ENCODE measurements at places on chromosomes 7 and 10.
A peak's percentile ranks its signal among the peaks of the same experiment; 100 is the strongest.

- no peak for DNase-seq
Observed at GRCh38 chr10:33153968-33154327, 180.5 kb downstream of the NRP1 start.

GRCh38 chr7:111098011-111098925, 7.3 kb downstream of the LRRN3 start:
- peak; percentile 56 for DNase-seq

DNA sequence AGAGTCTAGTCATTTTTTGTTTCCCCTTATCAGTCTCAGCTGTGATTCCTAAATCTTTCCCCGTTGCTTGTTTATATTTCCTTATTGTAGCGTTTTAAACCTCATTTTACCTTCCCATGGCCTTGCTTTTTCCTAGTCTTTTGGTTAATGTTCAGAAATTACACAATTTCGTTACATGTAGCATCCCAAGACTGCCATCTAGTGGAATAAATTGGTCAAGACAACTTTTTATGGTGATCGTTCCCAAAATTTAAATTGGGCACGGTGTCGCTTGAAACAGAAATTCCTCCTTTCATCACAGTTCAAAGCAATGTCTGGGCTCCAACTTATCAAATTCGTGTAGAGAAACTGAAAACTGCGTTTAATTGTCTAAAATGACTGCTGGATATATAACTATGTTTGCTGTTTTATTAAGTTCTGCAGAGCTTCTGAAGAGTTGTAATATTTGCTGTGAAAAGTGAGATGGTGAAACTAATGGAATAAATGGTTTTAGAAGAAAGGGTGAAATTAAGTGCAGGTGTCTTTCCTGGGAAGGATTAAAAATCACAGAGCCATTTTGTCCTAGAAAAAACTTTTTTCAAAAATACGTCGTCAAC, 370.2 kb downstream of the PHF14 start:
- DNase-seq = peak; percentile 77

DNA sequence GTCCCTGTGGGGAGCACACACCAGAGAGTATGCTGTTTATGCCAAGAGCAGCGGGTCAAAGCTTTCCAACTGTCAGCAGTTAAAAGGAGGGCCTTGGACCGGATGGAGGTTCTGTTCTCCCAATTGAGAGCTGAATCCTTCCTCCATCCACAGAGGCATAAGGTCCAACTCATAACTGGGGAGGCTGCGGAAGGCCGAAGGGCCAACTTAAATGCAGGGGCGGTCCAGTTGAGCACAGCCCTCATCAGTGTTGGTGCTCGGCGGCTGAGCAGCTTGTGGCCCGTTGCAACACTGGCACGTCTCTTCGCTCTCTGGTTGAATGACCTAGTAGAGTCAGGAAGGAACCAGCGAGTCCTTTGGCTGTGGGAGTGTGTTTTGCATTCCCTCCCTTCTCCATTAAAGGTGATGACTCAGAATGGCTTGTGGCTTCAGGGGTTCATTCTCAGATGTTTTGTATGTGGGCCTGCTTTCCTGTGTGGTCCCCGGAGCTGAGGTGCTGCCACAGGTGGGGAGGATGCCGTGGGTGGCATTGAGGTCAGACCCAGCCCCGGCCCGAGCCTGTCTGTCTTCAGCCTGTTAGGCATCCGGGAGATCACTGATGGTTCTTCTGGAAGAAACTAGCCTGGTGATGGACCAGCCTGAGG, 44.8 kb upstream of the DMBT1 start:
- DNase-seq = no peak

GRCh38 chr7:82164813-82165212, 278.8 kb downstream of the CACNA2D1 start:
- no peak for DNase-seq

- no peak for DNase-seq
Observed at GRCh38 chr7:56493704-56494450, 377.7 kb upstream of the NUPR2 start.

GRCh38 chr7:85160223-85160622, 26.6 kb downstream of the SEMA3D start:
- DNase-seq = peak; percentile 72

DNA sequence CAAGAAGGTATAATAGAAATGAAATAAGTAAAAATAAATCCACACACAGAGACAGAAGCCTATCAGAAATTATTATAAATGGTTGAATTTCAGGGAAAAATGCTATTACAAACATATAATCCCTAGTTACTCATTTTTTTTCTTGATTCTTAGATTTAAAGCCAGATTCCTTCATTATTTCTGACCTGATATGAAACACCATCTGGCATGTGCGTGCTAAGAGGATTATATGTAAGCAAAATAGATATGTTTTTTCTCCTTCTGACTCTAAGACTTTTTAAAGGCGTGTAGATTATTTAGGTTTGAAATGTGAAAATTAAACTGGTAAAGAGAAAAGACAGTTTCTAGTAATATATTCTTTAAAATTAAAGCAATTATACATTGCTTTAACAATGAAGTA, 236.7 kb upstream of the ETV1 start:
- no peak for DNase-seq

GRCh38 chr10:91724933-91725332, 73.3 kb upstream of the TNKS2 start:
- no peak for DNase-seq

- no peak for DNase-seq
Observed at GRCh38 chr10:132755166-132755711, 30.7 kb downstream of the NKX6-2 start.

GRCh38 chr7:71787513-71787912, 624.6 kb downstream of the CALN1 start:
- no peak for DNase-seq

DNA sequence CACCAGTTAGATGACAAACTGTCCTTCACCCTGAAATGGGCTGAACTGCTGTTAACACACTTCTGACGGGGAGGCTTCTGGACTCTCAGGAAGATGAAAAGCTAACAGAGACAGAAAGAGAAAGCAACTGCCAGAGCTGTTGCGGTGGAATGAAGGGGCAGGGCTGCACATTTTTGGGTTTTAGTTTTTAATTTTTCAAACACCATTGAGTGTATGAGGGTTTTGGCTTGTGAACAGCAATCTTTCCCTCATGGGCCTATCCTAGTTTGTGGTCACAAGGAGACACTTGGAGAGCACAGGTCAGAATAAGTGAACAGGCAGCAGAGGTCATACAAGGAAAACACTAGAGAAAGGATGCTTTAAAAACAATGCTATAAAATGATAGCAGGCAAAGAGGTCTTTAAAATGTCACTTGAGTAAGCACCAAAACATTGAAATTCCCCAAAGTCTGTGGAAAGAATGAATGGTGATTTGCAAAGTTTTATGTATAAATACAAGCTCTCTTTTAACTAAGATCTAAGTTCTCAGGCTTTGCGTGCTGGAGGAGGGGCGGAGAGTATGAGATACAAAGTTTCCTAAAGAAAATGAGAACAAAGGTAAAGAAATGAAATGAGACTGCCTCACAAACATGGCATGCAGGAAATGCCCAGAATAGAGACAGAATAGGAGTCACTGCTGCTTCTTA, 101.4 kb upstream of the GLI3 start:
- DNase-seq = no peak

- DNase-seq = peak; percentile 36
Observed at GRCh38 chr10:11546581-11546980, 64.9 kb downstream of the USP6NL start.

DNA sequence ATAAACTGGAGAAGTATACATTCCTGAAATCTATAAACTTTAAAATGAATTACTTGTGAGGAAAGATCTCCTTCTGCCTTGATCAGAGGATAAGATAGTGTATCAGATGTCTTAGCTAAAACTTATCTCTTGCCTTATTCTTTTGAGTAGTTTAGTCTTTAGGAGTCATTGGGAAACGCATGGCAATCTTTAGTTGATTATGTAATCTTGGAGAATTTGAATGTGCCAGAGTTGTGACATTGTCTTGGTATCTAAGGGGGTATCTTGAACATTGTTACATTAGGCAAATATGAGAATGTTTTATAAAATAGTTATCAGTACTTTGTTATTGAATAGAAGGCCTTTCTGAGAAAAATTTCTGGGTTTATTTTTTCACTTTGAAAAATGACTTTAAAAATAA, 61.6 kb upstream of the ADRA2A start:
- peak; percentile 44 for DNase-seq

DNA sequence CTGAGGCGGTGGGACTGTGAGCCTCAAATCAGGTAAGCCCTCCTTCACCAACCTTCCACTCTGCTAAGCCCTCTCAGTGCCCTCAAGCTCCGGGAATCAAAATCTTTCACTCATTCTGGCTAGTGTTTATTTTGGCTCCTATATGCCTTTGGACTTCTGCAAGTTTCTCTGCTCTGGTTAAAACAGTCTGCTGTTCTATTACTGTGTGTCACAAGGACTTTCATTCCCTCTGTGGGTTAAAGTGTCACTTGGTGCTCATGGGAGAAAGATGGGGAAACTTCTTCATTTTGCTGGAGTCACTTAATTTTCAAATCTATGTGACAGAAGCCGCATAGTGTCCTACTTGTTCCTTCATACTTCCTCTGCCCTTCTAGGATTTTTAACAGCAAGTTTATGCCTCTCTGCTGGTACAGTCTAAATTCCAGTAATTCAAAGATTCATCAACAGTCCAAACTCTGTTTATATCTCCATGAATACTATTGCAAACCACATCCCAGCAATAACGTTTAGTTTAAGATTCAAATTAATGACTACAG, 61.3 kb downstream of the CD36 start:
- DNase-seq = peak; percentile 68

DNA sequence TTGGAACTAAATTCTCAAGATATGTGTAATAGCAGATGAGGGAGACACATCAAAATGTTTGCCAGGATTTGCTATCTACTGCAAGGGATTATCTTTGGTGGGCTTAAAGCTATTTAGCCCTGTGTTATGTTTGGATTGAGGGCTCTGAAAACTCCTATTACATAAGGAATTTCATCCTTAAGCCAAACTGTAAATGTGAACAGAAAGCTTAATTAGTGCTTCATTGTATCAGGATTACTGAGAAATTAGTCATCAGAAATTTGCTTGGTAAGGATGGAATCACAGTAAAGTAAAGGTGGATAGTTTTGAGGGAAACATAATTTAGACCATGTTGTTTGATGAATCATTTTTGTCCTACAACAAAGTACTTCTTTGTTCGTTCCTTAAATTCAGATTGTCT, 8.3 kb downstream of the ANKRD7 start:
- DNase-seq = no peak

GRCh38 chr7:107955394-107955793, 47.6 kb downstream of the LAMB1 start:
- DNase-seq = no peak

DNA sequence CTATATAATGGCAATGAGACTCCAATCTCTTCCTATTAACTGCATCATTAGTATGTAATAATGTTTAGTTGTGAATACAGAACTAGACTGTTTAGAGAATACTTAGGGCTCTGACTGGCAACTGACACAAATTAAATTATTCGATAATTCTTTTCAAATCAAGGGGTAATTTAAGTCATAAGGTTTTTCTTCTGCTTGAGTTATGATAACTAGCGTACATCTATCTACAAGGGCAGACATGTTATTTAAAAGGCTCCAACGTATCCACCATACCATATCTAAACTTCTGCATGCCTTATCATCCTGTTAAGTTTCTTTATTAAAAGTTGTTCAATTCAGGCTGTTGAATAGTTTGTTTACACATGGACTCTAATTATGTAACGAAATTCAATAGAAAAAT, 11.2 kb downstream of the SEMA3C start:
- DNase-seq = no peak

DNA sequence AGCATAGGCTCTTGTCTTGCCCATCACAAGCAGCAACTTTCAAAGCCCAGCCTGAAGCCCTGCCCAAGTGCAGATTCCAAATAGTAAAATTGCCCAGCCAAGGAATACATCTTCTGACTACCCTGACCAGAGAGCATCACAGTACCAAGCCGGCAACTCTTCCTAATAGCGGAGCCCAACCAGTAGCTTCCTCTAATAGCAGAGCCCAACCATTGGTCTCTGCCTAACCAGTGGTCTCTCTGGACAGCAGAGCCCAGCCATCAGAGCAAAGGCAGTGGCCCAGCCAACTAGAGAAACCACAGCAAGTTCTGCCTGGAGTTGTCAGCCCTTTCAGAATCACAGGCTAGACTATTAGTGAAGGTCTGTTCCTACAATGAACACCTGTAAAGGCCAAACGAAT, 285.6 kb downstream of the HGF start:
- DNase-seq = no peak

- no peak for DNase-seq
Observed at GRCh38 chr10:5603091-5603847, 63.1 kb downstream of the ASB13 start.

DNA sequence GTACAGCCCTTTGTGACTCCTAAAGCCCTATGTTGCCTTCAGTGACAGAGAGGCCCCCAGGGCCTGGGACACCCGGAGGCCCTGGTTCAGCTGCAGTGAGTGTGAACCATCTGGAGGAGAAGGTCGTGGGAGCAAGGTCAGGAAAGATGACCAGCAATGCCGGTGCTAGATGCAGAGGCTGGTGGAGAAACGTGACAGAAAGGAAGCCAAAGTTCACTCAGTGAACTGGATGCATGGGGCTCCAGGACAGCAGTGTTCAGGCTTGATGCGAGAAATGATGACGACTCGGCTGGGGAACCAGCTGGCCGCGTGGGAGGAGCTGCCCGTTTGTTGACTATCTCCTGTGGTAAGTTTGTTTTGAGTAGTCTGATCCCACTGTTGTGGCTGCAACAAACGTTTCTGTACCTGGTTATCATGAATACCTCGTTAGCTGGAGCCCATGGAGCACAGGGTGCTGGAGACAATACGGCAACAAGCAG, 54.1 kb upstream of the MKRN1 start:
- DNase-seq = no peak

GRCh38 chr7:111825046-111825445, 262.8 kb upstream of the IMMP2L start:
- no peak for DNase-seq

DNA sequence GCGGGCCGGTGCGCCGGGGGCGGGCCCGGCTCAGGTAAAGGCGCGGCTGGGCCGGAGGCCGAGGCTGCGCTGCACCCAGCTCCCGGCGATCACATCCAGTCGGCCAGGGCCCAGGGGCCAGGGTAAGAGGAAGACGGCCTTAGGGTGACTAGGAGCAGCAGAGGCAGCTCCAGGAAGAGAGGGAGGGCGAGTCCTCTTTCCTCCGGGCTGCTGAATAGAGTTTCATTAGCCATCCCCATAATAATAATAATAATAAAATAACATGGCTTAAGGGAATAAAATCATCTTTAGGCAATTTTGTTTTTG, 44.8 kb upstream of the CDK1 start:
- DNase-seq = peak; percentile 3

DNA sequence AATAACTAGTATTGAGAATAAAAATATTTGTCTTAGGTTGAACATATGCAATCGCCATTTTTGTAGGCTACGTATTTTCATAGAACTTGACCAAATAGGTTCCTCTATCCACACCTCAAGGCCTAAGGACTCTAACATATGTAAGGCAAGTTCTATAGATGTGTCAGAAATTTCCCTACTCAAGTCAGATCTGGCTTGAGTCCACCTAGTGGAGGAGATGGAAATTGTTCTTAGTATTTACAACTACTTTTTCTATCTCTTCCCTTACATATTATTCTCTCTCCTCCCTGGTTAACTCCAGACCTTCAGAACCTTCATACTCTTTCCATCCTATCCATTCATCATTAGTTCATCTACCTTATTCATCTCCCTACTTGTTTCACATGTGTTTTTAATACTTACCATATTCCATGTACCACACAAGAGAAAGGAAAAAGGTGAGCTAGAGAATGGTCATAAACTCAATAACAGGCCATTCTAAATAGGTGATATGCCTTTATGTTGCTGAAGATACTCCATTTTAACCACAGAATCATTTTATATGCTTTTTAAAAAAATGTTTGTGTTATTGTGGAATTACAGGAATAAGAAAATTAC, 174.5 kb upstream of the HDAC9 start:
- DNase-seq = peak; percentile 46

GRCh38 chr7:134639683-134640279, 6.9 kb upstream of the BPGM start:
- DNase-seq = no peak

Measured in suppressor macrophage treated with lipopolysaccharide for 4 hours (primary cell).